Neural progenitor cell (in vitro differentiated cells): ENCODE measurements at places on chromosomes 5 and 9. TPM values are rescaled to one million over a fixed set of nuclear protein-coding genes. Genes with fewer than 3 reads are reported as not detected.

The RBM18 gene
- 8.4 and 12.9 TPM in 2 replicates for total RNA-seq

- DNase-seq = no peak
- no peak overlapping the region for H3K27ac ChIP-seq
- peaks cover 5% of the 10 kb centered on the region for H3K4me1 ChIP-seq
Observed at GRCh38 chr5:44336708-44337107, 52.5 kb downstream of the FGF10 start.

The ARAP3 gene
- 7.6 and 17.0 TPM in 2 replicates for total RNA-seq

The CD14 gene
- total RNA-seq = not detected in 2 replicates

DNA sequence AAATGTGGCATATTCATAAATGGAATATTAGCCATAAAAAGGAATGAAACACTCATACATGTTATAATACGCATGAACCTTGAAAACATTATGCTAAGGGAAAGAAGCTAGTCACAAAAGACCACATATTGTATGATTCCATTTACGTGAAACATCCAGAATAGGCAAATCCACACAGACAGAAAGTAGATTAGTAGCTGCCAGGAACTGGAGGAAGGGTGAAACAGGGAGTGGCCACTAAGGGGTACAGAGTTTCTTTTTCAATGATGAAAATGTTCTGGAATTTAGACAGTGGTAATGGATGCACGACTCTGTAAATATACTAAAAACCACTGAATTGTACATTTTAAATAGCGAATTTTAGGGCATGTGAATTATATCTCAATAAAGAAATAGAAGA lies 39.4 kb downstream of the STRBP start:
- no peaks in the 10 kb centered on the region for H3K36me3 ChIP-seq
- H3K4me3 ChIP-seq = no peak overlapping the region
- peaks cover 19% of the 10 kb centered on the region for H3K4me1 ChIP-seq
